ENCODE measurements at places on chromosomes 4 and X. TPM values are rescaled to one million over a fixed set of nuclear protein-coding genes. Genes with fewer than 3 reads are reported as not detected.

DNA sequence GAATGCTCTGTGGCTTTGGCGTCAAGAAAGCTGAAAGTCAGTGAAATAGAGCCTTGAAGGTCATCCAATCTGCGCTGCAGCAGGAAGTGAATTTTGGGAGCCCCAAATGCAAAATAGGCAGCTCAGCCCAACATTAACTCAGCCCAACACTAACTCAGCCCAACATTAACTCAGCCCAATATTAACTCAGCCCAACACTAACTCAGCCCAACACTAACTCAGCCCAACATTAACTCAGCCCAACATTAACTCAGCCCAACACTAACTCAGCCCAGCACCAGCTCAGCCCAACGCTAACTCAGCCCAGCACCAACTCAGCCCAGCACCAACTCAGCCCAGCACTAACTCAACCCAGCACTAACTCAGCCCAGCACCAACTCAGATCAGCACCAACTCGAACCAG is 71.5 kb downstream of the SORBS2 start:
- no peak for DNase-seq

DNA sequence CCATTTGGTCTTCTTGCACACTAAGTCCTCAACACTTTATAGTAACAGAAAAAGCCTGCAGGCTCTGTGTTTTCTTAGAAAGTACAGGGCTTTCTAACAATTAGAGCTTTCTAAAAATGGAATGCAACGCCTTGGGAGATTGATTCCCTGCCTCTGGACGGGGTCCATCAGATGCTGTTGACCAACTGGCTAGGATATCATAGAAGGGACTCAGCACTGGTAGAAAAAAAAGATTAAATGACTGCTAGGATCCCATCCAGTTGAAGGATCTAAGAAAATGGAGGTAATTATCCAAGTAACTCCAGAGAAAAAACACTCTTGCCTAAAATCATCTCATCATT is 39.5 kb downstream of the USP46 start:
- no peak for DNase-seq

DNA sequence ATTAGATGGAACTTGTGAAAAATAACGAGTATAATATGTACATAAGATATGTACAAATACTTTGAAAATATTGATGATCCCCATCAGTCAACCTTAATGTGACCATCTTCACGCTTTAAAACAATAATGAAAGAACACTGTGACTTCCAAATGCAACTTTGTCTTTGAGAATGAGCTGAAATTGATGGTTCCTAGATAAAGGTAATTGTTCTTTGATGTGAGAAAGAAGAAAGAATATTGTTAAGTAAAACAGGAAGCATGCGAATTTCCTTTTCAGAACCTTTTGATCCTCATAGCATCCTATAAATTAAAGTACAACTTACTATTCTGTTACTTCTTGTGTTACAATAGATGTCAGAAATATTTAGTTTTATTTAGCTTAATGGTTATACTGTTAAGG is 22.2 kb downstream of the IL2 start:
- DNase-seq, result no peak

DNA sequence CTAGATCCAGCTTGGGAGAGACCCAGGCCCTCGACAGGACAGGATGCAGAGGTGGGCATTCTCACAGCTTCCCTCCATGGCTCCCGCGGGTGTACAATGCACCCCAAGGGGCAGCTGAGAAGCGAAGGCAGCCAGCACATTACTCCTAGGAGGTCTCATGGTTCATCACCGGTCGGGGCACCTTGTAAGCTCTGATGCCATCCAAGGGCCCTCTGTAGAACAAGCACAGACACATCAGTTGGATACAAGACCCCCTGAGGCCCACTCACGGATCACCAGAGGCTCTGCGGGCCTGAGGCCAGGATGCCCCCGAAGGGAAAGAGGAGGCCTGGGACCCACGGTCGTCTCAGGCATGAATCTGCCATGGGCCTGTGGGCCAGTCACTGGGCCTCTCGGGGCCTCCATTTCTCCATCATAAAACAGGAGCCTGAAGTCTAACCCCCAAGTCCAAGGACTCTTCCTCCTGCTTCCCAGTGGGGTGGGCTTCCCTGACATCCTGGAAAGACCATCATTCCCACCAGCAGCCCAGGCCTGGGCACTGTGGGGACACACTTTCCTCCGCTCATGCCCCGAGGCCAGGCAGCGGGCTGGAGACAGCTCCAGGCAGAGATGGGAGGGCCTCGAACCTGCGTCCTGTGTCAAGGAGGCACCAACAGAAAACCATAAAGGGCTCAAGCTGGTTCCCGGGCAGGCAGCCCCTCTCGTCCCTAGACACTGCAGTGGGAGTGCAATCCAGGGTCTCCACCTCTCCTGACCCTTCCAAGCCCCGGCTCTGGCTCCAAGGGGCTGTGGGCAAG is 20.1 kb downstream of the HMX1 start:
- no peak for DNase-seq

DNA sequence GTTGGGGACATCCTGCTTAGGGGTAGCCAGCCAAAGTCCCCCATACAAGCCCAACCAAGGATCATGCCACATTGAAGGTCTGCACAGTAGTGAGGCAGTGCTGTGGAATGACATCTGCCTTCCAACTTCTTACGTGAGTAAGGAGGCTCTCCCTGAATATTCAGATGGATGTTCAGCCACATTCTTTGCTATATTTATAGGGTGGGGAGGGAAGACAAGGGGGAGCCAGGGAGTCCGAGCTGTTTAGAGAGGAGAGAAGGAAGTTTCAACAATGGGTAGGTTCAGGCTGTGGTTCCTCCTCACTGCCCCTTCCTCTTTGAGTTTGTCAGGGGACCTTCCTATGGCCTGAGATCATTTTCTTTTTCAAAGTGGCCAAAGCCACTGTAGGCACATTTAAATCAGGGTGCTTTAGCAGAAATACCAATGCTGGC is 29.8 kb downstream of the MSN start:
- DNase-seq, result no peak

- DNase-seq, result no peak
Measured at GRCh38 chr4:148944136-148944838, 502.1 kb upstream of the NR3C2 start.

GRCh38 chr4:154076921-154077320 is 288.0 kb upstream of the SFRP2 start:
- DNase-seq, result no peak

ART3 gene
- 1.6 TPM for total RNA-seq

CRMP1 gene
- total RNA-seq, result 1.4 TPM

MCF2 gene
- 3.3 TPM for total RNA-seq

HTRA3 gene
- total RNA-seq, result 20.3 TPM

TMEM35A gene
- total RNA-seq, result 4.0 TPM
